ENCODE measurements at places on chromosomes 2 and 18. TPM values are rescaled to one million over a fixed set of nuclear protein-coding genes. Genes with fewer than 3 reads are reported as not detected.

MRPS9 gene
- 24.5 TPM for total RNA-seq

ORC4 gene
- 47.6 TPM for total RNA-seq

DPP10 gene
- total RNA-seq, result 1.0 TPM

DSG1 gene
- 0.13 TPM for total RNA-seq

INHBB gene
- 10.8 TPM for total RNA-seq

ALPI gene
- not detected for total RNA-seq

NDC80 gene
- 0.91 TPM for total RNA-seq

Measured in ureter (tissue), 1 donor.